Activated CD8-positive, alpha-beta T cell treated with anti-CD3 and anti-CD28 coated beads, Interleukin-2, amount 10 ng/mL, durations not matched to agents 7 days and 5 days (primary cell): ENCODE measurements at places on chromosomes 3 and 15. TPM values are rescaled to one million over a fixed set of nuclear protein-coding genes. Genes with fewer than 3 reads are reported as not detected.

GRCh38 chr3:111035316-111035715 is 36.3 kb upstream of the NECTIN3 start:
- no peaks in the 10 kb centered on the region for H3K36me3 ChIP-seq
- no peak overlapping the region for H3K27ac ChIP-seq
- H3K4me3 ChIP-seq, result no peak overlapping the region
- no peaks in the 10 kb centered on the region for H3K27me3 ChIP-seq
- no peak for DNase-seq

DNA sequence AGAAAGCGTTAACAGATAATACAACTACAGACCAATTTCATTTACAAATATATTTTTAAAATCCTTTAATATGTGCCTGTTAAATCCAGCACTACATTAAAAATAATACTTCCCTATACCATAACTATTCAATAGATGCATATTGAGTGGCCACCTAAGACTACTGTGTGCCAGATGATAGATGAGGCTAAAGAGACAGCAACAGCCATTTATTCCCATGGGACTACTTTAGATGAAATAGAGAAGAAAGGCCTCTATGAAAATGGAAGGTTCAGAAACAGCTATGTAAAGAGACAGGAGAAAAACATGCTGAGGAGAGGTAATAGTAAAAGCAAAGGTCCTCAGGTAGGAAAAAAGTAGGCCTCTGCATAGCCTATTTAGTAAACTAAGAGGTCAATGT is 358.1 kb downstream of the ULK4 start:
- no peak for DNase-seq
- H3K36me3 ChIP-seq, result no peaks in the 10 kb centered on the region
- no peak overlapping the region for H3K4me3 ChIP-seq
- H3K4me1 ChIP-seq, result peaks cover 2% of the 10 kb centered on the region
- peaks cover 2% of the 10 kb centered on the region for H3K27me3 ChIP-seq

GRCh38 chr3:15722877-15723623 is 74.7 kb downstream of the ANKRD28 start:
- no peak overlapping the region for H3K4me3 ChIP-seq
- no peak overlapping the region for H3K27ac ChIP-seq
- H3K4me1 ChIP-seq, result peaks cover 4% of the 10 kb centered on the region
- DNase-seq, result no peak

GRCh38 chr3:48634661-48635221 is 520 bp downstream of the SLC26A6 start:
- H3K4me1 ChIP-seq, result peaks cover 30% of the 10 kb centered on the region
- H3K36me3 ChIP-seq, result peaks cover 18% of the 10 kb centered on the region
- no peaks in the 10 kb centered on the region for H3K27me3 ChIP-seq
- DNase-seq, result peak; percentile 68

DNA sequence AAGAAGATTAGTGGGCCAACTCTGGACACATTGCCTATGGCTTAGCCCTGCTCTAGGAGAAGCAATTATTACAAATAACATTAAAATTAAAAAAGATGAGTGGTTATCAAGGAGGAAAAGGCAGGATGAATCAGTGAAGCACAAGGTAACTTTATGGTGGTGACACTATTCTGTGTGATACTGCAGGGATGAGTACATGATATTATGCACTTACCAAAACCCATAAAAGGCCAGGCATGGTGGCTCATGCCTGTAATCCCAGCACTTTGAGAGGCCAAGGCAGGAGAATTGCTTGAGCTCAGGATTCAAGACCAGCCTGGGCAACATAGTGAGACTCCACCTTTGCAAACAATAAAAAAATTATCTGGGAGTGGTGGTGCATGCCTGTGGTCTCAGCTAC is 344.3 kb upstream of the CDIN1 start:
- DNase-seq, result no peak
- no peak overlapping the region for H3K4me3 ChIP-seq
- H3K4me1 ChIP-seq, result no peaks in the 10 kb centered on the region
- no peaks in the 10 kb centered on the region for H3K27me3 ChIP-seq
- no peaks in the 10 kb centered on the region for H3K36me3 ChIP-seq

DNA sequence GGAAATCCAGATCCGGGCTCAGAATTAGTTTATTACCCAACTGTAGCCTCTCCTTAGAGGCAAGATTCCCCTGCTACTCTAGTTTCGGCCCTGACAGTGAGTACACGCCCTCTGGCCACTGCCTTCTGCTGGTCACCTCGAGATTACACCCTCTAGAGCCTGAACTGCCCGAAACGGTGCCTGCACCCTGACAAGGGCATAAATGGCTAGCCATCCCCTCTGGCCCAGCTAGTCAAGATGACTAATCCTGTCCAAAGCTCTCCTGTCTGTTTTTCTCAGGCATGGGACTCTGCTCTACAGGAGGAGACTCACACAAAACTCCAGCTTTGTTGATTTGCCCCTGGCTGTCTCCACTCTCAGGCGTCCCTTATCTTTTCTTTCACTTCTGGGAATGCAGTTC is 150.5 kb upstream of the UBE2E2 start:
- H3K36me3 ChIP-seq, result no peaks in the 10 kb centered on the region
- no peak overlapping the region for H3K27ac ChIP-seq
- no peak for DNase-seq
- no peak overlapping the region for H3K4me3 ChIP-seq

TNFAIP8L3 gene
- total RNA-seq, result not detected

MORC1 gene
- total RNA-seq, result not detected

BOC gene
- not detected for total RNA-seq
